ENCODE measurements at places on chromosomes 7 and 10. TPM values are rescaled to one million over a fixed set of nuclear protein-coding genes. Genes with fewer than 3 reads are reported as not detected.

The CDHR1 gene
- total RNA-seq, result 0.29 TPM

The GNGT1 gene
- not detected for total RNA-seq

The NPSR1 gene
- not detected for total RNA-seq

The DNAJC30 gene
- total RNA-seq, result 2.7 TPM

The FAM131B gene
- 3.1 TPM for total RNA-seq

The CROT gene
- total RNA-seq, result 30.0 TPM

Data from H4 (cell line).